GM13976 (cell line): ENCODE measurements at places on chromosomes 1 and 21.
A peak's percentile ranks its signal among the peaks of the same experiment; 100 is the strongest.

DNA sequence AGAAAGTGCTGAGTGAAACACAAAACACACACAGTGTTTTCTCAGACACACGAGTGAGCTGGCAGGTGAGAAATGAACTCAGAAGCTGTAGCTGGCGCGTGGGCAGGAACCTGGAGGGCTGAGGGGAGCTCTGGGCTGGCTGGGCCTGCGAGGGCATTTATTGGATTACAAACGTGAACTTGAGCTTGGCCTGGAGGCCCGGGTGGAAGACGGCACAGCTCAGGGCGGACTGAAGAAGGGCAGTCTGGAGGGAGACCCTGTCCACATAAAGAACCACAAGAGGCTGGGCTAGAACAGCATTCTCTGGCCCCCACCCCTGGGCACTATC is 52.1 kb upstream of the ADARB1 start:
- no peak for DNase-seq

DNA sequence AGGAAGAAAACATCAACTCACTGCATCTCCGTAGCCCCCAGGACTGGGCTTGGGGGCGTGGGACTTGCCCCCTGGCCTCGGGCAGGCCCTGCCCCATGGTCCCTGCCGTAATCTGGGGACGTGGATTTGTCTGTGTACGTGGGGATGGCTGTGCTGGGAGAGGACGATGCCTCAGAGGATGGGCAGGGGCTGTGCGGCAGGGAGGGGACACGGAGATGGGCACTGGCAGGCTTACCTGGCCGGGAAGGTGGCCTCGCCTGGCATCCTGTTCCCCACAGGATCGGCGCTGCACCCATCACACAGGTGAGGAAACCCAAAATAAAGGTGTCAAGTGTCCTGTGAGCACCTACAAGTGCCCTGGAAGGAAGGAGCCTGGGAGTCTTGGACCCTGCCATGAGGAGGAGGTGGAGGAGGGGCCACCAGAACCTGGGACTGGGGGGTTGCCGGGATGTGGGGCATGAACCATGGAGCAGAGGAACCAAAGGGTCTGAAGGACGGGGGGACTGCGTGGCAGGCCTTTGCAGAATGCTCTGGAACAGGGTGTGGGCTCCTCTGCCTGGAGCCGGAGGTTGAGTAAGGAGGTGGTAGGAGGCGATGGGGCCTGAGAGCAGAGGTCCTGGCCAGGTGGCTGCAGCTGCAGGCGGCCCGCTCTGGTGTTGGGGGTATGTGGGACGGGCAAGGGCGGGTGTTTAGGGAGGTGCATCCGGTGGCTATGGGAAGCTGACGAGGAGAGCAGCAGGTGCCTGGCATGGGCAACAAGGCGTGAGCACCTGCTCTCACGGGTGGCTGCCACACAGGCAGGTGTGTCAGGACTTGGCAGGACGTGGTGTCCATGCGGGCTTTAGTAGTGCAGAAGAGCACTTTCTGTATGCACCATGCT is 27.8 kb upstream of the LRRC3 start:
- no peak for DNase-seq

GRCh38 chr1:200670242-200671118 is 773 bp upstream of the DDX59 start:
- DNase-seq: peak; percentile 46

- no peak for DNase-seq
Observed at GRCh38 chr21:27818847-27819246, 852.0 kb upstream of the ADAMTS5 start.

- no peak for DNase-seq
Observed at GRCh38 chr1:41387667-41388091, 26.4 kb downstream of the FOXO6 start.
